ENCODE measurements at places on chromosomes 7 and 10.

DNA sequence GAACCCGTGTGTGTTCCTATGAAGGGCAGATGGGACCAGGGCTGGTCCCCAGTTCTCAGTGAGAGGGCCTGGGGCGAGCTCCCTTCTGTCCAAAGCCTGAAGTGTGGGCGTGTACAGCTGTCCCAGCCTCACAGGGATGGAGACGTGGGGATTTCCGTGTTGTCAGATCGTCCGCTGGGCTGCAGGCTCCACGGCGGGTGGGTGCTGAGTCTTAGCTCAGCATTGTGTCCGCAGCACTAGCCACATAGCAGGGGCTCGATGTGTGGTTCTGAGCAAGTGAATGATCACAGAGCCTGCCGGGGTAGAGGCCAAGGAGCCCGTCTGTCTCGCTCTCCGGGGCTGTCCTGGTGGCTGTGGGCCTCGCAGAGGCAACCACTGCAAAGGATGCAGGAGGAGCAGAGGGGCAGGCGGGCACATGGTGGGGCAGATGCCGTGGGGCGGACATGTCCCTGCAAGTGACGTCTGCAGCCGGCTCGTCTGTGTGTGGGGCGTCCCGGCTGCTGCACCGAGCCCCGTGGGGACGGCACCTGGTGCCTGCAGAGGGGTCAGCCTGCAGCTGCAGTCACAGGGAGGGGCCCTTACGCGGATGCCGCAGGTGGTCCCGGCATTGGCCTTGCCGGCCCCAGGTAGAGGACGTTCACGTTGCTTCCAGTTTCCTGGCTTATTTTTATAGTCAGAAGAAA lies 30.9 kb downstream of the FAM20C start:
- H3K36me3 ChIP-seq, result peaks cover 4% of the 10 kb centered on the region
- H3K27ac ChIP-seq, result no peak overlapping the region
- H3K4me3 ChIP-seq, result no peak overlapping the region

DNA sequence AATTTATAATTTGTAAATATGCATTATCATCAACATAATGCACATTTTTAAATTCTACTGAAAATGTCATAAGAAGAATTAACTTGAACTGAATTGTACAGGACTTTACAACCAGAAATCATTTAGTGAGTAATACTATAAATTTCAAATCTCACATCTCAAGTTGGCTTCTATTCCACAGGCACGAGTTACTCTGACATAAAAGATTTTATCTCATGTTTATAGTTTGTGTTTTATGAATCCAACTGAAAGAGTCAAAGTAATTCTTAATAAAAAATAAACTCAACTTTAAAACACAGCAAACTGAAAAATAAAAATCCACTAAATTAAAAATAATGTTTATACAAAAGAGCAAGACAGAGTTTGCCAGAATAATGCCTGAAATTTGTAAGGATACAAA lies 129.2 kb downstream of the CD36 start:
- no peaks in the 10 kb centered on the region for H3K4me1 ChIP-seq
- DNase-seq, result no peak
- no peaks in the 10 kb centered on the region for H3K27me3 ChIP-seq

DNA sequence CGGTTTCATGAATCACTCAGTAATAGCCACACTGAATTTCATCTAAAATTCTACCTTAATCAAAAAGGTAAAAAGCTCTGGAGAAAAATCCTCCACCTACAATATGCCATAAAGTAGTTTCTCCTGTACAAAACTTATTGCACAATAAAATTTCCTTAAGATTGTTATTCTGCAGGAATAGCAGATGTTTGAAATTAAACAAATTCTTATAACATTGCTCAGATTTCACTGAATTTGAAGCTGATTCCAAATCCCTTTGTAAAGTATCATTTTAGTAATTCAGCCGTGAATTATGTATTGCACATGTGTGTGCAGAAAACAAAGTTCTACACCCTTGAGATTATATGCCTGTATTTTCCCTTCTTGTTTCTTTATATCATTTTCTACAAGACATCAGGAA lies 123.8 kb downstream of the AMPH start:
- H3K4me3 ChIP-seq, result no peak overlapping the region
- no peaks in the 10 kb centered on the region for H3K27me3 ChIP-seq
- no peaks in the 10 kb centered on the region for H3K36me3 ChIP-seq
- H3K4me1 ChIP-seq, result no peaks in the 10 kb centered on the region
- no peak overlapping the region for H3K27ac ChIP-seq
- DNase-seq, result no peak

DNA sequence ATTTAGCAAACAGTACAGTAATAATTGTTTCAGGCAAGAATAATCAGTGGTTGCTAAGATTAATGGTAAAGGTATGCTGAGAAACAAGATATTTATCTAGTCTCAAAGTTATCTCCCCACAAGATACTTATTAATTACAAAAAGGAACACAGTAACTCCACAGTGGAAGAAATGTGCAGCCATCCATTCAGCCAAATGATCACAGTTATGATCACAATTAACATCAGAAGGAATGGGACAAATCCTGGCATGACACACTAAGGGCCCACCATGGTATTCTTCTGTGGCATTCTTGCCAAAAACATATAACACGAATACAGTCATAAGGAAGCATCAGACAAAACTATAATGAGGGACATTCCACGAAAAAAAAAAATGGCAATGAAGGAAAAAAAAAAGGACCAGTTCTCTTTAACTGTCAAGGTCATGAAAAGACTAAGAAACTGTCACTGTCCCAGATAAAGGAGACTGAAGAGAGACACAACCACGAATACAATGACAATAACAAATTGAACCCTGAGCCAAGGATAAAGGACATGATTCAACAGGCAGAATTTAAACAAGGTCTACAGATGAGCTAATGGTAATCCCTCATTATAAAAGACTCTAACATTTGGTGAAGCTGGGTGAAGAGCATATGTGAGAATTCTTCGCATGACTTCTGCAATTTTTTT lies 20.9 kb downstream of the NUDCD3 start:
- peaks cover 22% of the 10 kb centered on the region for H3K36me3 ChIP-seq
- H3K27me3 ChIP-seq, result no peaks in the 10 kb centered on the region
- DNase-seq, result no peak
- H3K4me1 ChIP-seq, result peaks cover 75% of the 10 kb centered on the region
- no peak overlapping the region for H3K4me3 ChIP-seq

DNA sequence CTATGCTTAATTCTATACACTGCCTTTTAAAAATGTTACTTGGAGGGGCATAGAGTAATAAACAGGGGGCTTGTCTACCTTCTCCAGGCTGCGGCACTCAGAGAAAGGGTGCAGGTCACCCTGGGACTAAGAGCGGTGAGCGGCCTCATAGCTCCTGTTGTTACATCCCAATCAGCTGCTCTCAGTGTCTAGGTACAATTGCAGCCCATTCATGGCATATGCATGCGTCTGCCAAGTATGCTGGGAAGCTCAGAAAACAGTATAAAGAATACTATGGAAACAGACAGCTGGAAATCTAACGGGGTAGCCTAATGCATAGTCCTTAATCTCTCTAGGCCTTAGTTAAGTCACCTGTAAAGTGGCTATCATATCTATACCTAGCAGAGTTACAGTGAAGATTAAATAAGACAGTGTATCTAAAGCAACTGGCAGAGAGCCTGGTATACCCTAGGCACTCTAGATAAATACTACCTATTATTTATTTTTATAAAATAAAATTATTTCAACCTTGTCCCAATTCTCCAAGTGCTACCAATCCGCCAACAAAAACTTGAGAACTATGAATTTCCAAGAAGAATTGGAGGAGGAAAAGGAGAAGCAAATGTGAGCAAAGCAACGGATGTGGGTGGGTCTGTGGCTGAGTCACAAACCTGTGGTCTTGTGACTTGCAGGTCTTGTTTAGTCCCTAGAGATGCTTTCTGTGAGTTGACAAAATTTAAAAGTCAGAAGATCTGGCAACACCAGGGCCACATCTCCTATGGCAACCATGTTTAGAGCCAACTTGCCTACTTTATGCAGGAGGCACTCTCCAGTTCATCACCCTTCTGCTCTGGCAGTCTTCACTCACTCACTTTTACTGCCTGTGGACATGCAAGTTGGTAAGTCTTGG lies 183.0 kb downstream of the RAPGEF5 start:
- H3K4me1 ChIP-seq, result peaks cover 12% of the 10 kb centered on the region
- H3K27me3 ChIP-seq, result no peaks in the 10 kb centered on the region
- no peak for DNase-seq
- H3K27ac ChIP-seq, result no peak overlapping the region
- no peak overlapping the region for H3K4me3 ChIP-seq

DNA sequence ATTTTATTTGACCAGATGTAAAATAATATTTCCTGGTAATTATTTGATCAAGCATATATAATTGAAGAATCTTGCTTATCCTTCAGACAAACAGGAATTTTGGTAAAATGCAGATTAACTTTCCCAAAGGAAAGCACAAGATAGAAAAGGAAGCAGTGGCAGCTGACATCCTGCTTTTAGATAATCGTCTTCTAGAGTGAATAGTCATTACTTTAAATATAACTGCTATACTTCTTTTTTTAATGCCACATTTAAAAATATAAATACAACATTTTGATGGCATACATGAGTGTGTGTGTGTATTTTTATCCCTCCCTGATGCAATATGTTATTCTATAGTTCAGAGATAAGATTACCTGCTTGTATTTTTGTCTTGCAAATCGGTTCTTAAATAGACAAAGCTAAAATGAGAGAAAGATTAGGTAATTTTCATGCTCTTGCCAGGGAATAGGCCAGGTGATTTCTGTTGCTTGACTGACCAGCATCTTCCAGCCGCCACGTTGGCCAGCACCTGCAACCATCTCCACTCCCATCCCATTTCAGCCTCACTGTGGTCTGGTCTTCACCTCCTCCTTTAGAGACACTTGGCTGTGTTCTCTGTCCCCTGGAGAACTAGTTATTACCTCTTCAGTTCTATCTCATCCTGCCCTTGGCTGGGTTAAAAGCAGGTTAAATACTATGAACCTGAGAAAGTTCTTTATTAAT lies 58.1 kb downstream of the MDFIC start:
- no peak overlapping the region for H3K4me3 ChIP-seq
- no peaks in the 10 kb centered on the region for H3K4me1 ChIP-seq
- no peak overlapping the region for H3K27ac ChIP-seq
- DNase-seq, result no peak

DNA sequence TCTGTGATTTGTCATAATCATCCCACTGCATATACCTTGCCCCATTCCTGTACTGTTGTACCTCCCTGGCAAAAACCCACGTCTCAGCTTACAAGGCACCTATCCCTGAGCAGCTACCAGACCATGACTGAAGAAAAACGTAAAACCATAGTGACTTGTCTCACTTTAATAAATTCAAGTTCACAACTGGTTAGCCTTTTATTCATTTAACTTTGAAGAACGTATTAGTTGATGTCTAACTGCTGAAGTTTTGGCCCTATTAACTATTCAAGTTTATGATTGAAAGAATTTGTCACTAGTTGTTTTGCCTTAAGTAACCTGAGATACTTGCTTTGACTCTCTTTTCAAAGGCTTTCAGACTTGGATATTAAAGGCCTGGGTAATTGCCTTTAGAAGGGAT lies 59.7 kb downstream of the GALNT11 start:
- H3K27me3 ChIP-seq, result no peaks in the 10 kb centered on the region
- no peak overlapping the region for H3K4me3 ChIP-seq

DNA sequence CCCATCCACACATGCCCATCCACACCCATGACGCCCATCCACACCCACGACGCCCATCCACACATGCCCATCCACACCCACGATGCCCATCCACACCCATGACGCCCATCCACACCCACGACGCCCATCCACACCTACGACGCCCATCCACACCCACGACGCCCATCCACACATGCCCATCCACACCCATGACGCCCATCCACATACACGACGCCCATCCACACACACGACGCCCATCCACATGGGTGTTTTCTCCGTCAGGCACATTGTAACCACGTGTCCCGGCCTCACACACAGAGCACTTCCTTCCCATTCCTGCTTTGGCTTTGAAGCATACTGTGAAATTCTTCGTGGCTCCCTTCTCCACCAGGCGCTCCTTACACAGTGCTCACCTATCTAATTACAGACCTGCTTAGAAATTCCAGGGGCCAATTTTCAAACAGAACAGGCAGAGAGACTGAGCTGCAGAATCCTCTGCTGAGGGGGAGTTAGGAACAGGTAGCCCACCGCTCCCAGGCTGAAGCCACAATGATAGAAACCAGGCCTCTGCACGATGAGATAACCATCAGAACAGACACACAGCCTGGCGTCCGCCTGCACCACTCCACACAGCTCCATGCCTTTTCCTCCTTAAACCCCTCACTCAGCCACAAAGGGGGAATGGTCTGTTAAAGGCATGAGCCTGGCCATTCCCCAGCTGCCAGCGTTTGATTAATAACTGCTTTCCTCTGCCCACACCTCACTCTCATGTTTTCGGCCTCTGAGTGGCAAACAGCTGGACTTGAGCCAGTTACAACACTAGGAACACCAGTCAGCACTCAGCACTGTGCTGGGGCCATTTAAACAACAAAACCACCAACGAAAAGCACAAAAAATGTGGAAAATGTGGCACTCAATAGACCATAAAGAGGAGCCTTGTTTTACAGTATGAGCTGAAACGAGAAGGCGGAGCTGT lies 501.6 kb downstream of the PTPRN2 start:
- H3K4me1 ChIP-seq, result peaks cover 12% of the 10 kb centered on the region
- no peaks in the 10 kb centered on the region for H3K27me3 ChIP-seq
- H3K4me3 ChIP-seq, result no peak overlapping the region
- DNase-seq, result no peak
- H3K36me3 ChIP-seq, result no peaks in the 10 kb centered on the region
- H3K27ac ChIP-seq, result no peak overlapping the region

GRCh38 chr7:83579740-83580139 lies 69.2 kb downstream of the SEMA3E start:
- H3K27ac ChIP-seq, result no peak overlapping the region
- DNase-seq, result no peak
- H3K4me3 ChIP-seq, result no peak overlapping the region
- no peaks in the 10 kb centered on the region for H3K27me3 ChIP-seq
- no peaks in the 10 kb centered on the region for H3K36me3 ChIP-seq
